Lower lobe of right lung (tissue), 2 donors: ENCODE measurements at places on chromosomes 11 and 22.

GRCh38 chr22:28894334-28894733, 11.0 kb downstream of the ZNRF3 start:
- H3K36me3 ChIP-seq, result no peaks in the 10 kb centered on the region
- no peak for DNase-seq
- no peak overlapping the region for H3K27ac ChIP-seq
- H3K4me3 ChIP-seq, result no peak overlapping the region
- H3K27me3 ChIP-seq, result no peaks in the 10 kb centered on the region
- H3K4me1 ChIP-seq, result peaks cover 30% of the 10 kb centered on the region

DNA sequence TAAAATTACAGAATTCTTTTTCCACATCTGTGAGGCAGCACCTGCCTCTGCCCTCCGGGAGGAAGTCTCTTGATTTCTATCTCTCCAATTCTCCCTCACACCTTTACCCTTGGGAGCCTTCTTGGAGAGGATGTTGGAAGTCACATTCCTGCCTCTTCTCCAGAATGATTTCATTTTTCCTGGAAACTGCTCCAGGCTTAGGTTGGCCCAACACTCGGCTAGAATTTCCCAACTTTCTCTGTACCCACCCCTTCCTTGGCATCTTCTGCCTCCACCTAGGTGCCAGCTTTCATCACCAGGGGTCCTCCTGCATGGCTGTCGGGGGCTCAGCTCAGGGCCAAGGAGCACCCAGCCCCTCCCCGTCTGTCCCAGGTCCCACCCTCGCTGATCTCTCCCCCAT, 43.2 kb downstream of the SLCO2B1 start:
- H3K27me3 ChIP-seq, result no peaks in the 10 kb centered on the region
- H3K36me3 ChIP-seq, result peaks cover 22% of the 10 kb centered on the region
- H3K4me3 ChIP-seq, result no peak overlapping the region
- H3K27ac ChIP-seq, result peak overlapping the region; percentile 34
- no peak for DNase-seq

DNA sequence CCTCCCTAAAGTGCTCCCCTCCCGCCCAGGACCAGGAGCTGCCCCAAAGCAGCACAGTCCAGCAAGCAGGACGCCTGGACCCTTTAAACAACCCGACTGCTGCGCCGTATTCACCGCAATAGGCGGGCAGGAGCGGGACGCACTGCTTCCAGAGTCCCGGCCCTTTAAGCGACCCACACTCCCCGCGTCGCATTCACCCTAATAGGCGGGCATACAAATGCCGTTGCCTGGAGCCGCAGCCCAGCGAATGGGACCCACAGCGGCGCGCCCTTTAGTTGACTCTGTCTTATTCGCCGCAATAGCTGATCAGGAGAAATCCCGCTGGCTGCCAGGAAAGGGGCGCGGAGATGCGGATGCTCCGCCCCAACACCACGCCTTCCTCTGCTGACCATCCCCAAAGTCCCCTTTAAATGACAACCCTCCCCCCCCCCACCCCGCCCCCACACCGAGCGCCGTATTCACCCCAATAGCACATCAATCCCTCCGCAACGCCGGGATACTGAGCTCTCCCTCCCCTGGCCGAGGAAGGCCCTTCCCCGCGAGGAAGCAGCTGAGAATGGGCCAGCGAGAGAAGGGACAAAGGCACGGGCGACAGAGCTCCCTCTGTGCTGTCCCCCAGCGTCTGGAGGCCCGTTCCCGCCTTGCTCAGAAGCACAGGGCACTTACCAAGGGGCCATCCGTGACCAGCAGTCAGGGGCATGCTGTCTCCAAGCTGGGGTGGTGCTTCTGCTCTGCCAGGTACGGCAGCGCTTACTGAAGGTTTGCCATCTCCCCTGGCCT, 4.7 kb downstream of the OSBPL5 start:
- H3K27me3 ChIP-seq, result no peaks in the 10 kb centered on the region
- H3K27ac ChIP-seq, result peak overlapping the region; percentile 64
- peaks cover 5% of the 10 kb centered on the region for H3K36me3 ChIP-seq
- peak; percentile 87 for DNase-seq
- peaks cover 59% of the 10 kb centered on the region for H3K4me1 ChIP-seq

- no peak overlapping the region for H3K27ac ChIP-seq
- H3K36me3 ChIP-seq, result no peaks in the 10 kb centered on the region
- DNase-seq, result no peak
- H3K4me1 ChIP-seq, result no peaks in the 10 kb centered on the region
- no peak overlapping the region for H3K4me3 ChIP-seq
- peaks cover 20% of the 10 kb centered on the region for H3K27me3 ChIP-seq
Observed at GRCh38 chr22:27609451-27609888, 192.1 kb downstream of the MN1 start.

- H3K4me1 ChIP-seq, result no peaks in the 10 kb centered on the region
- H3K4me3 ChIP-seq, result no peak overlapping the region
- H3K36me3 ChIP-seq, result peaks cover 40% of the 10 kb centered on the region
- no peak overlapping the region for H3K27ac ChIP-seq
- H3K27me3 ChIP-seq, result peaks cover 2% of the 10 kb centered on the region
Observed at GRCh38 chr22:19035474-19036228, 86.6 kb downstream of the DGCR2 start.

DNA sequence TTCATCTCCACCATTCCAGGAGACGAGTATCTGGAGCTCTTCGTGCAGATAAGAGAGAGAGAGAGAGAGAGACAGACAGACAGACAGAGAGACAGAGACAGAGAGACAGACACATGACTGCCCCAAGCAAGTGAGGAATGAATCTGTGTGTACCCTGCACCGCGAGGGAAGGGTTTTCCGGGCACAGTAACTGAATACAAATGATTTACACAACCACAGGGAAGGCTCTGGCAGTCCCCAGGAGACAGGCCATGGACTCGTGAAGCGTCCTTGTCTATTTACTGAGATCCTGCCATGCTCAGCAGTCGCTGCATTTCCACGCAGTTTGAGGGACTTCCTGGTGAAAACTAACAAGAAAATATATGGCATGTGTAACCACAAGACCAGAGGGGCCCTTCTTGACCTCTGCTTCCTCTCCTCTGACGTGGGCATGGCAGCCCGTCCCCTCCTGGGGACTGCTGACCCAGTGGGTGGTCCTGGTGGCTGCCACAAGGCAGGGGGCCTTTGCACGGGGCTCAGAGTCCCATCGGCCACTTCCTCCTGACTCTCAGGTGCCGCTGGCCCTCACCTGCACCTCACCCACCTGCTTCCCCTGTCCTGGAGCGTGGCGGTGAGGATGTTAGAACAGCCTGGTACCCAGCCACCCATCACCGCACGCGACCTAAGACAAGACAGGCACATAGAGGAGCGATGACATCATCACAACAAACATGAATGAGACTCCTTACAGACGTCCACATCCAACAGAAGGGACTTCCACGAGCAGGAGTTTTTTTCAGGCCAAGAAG, 75.9 kb downstream of the PHF21B start:
- H3K27me3 ChIP-seq, result peaks cover 7% of the 10 kb centered on the region
- H3K36me3 ChIP-seq, result no peaks in the 10 kb centered on the region
- H3K4me1 ChIP-seq, result no peaks in the 10 kb centered on the region

DNA sequence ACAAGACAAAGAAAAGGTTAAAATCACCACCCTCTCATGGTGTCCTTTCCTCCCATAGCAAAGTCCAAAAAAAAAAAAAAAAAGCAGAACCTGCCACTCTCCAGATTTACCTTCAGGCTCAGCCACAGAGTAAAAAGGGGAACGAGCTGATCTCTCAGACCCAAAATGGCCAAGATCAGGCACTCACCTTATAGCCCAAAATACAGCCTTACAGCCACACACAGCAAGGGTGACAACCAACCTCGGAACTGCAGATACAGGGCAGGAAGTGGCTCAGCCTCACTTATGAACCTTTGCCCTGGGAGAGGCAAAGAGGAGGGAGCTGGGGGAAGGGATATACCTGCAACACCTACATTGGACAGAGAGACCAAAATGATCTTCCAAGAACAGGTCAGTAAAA, 4.5 kb downstream of the FHIP1B start:
- no peak overlapping the region for H3K4me3 ChIP-seq
- peaks cover 36% of the 10 kb centered on the region for H3K4me1 ChIP-seq
- no peaks in the 10 kb centered on the region for H3K27me3 ChIP-seq

DNA sequence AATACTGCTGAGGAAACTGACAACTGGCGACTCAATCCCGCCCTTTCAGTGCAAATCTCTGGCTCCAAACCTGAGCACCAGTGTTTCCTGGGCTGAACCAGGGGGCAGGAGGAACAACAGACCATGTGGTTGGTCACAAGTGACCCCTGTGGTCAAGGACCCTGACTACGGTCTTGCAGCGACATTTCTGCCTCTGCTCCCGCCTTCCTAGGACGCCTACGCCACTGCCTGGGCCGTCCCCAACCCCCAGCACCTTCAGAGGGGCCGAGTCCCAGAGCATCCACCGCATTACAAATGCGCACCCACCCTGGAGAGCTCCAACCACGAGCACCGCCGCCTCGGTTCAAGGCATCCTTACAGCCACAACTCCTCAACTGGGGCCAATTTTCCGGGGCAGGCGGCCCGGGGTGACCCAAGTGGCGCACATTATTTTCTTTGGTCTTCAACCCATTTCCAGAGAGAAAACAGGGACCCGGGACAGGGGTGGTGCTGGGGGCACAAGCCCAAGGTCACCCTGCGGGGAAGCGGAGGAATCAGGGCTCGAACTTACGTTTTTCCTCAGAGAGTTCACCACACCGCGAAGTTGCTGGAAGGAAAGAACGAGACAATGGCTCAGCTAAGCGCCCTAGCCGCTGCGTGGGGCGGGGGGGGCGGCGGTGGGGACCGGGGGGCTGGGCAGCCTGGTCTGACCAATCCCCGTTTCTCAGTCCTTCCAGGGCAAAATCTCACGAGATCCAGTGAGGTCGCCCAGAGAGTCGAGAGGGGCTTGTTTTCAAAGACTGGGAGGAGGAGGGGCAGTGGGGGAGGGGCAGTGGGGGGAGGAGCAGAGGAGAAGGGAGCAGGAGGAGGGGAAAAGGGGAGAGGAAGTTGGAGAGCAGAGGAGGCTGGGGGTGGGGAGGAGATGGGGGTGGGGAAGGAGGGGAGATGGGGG, 1.8 kb downstream of the PRAME start:
- H3K27ac ChIP-seq, result no peak overlapping the region
- H3K27me3 ChIP-seq, result no peaks in the 10 kb centered on the region
- no peak overlapping the region for H3K4me3 ChIP-seq
- no peaks in the 10 kb centered on the region for H3K4me1 ChIP-seq
- H3K36me3 ChIP-seq, result no peaks in the 10 kb centered on the region
- DNase-seq, result no peak

DNA sequence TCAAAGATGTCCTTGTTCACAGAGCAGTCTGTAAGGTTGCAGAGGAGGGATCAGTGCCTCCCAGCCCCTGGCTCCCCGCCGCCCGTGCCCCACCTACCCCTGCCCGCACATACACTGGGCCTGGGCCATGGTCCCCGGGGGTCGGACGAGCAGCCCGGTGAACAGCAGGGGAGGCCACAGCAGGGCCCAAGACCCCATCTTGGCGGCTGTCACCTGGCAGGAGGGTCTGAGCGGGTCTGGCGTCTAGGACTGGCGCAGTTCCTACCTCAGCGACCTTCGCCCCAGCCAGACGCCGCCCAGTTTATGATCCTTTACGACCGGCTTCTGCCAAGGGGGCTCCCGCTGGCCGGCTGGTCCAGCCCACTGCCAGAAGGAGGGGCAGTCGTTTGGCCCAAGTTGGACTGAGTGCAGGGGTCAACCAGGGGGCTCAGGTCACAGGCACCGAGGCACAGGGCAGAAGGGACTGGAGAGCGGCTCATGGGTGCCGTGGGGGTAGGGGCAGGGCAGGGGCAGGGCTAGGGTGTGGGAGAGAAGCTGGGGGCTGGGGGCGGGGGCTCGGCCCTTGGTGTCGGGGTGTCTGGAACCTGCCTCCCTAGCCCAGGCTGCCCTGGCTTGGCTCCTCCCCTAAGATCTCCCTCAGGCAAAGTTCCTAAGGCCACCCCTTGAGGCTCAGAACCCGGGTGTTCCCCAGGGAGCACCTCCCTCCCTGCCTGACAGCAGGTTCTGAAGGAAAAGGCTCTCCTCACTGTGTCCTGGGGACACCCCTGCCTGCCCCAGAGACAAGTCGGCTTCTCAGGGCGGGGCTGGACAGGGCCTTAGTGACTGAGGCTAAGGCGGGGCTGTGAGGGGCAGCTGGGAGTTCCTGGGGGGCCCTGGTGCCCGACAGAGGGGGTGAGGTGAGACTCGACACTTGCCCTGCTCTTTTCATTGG, at the start of gene CDHR5:
Gene CDHR5 (minus strand): TSS at position 251 of the 931 bp plus-strand sequence. CDS start 53 bp downstream, at position 198.
- H3K4me3 ChIP-seq, result no peak within 1 kb of the TSS
- H3K36me3 ChIP-seq, result no peaks in the 10 kb centered on the region
- DNase-seq, result peak; percentile 36
- peaks cover 22% of the 10 kb centered on the region for H3K27me3 ChIP-seq
- H3K27ac ChIP-seq, result no peak within 1 kb of the TSS
- no peaks in the 10 kb centered on the region for H3K4me1 ChIP-seq

- H3K36me3 ChIP-seq, result no peaks in the 10 kb centered on the region
- DNase-seq, result no peak
- H3K4me3 ChIP-seq, result peak within 1 kb of the TSS; percentile 65
- peaks cover 18% of the 10 kb centered on the region for H3K4me1 ChIP-seq
Observed at GRCh38 chr11:45665206-45665932, at the start of gene CHST1. CHST1 (minus strand) TSS chr11:45665622; CDS start chr11:45650923, 14,699 bp downstream.

GRCh38 chr11:124460459-124460858, 15.0 kb upstream of the OR8B8 start:
- no peak overlapping the region for H3K27ac ChIP-seq
- H3K27me3 ChIP-seq, result no peaks in the 10 kb centered on the region
- DNase-seq, result no peak
- no peaks in the 10 kb centered on the region for H3K36me3 ChIP-seq

DNA sequence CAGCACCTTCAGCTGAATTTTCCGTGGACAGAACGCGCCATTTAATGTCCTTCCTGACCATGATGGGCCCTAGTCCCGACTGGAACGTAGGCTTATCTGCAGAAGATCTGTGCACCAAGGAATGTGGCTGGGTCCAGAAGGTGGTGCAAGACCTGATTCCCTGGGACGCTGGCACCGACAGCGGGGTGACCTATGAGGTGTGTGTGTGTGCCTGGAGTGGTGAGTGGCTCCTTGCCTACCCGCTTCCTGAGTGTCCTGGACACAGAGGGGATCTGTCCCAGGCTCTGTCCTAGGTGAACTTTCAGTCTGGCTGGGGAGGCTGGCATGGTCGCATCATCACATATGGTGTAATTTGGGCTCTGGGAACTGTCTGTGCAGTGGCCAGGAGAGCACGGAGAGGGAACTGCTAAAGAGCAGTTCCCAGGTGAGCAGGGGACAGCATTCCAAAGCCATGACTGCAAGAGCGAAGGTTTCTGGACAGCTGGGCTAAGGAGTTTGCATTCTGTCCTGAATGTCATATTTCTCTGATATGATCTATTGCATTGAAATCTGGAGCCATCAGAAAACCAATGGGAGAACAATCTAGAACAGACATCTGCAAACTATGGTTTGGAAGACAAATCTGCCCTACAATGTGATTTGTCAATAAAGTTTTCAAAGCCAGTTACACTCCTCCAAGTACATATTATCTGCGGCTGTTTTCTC, 104.3 kb downstream of the RRAS2 start:
- no peak for DNase-seq
- H3K27ac ChIP-seq, result peak overlapping the region; percentile 31
- no peak overlapping the region for H3K4me3 ChIP-seq
- peaks cover 3% of the 10 kb centered on the region for H3K27me3 ChIP-seq

GRCh38 chr22:41779929-41780505, 20.5 kb upstream of the CCDC134 start:
- H3K27me3 ChIP-seq, result no peaks in the 10 kb centered on the region
- H3K4me3 ChIP-seq, result no peak overlapping the region
- no peak overlapping the region for H3K27ac ChIP-seq
